ENCODE measurements at places on chromosomes 12 and 14. TPM values are rescaled to one million over a fixed set of nuclear protein-coding genes. Genes with fewer than 3 reads are reported as not detected.
A peak's percentile ranks its signal among the peaks of the same experiment; 100 is the strongest.

CCDC184 gene
- 0.75 TPM for total RNA-seq

TCTN1 gene
- total RNA-seq: 8.8 TPM

ENO2 gene
- 147 TPM for total RNA-seq

FAM222A gene
- 2.4 TPM for total RNA-seq

- no peak overlapping the region for H3K4me3 ChIP-seq
- H3K27me3 ChIP-seq: peaks cover 16% of the 10 kb centered on the region
- H3K27ac ChIP-seq: no peak overlapping the region
Measured at GRCh38 chr14:104821229-104821945, 20.5 kb downstream of the ZBTB42 start.

- H3K27me3 ChIP-seq: peaks cover 12% of the 10 kb centered on the region
- H3K27ac ChIP-seq: peak overlapping the region; percentile 73
- no peak for DNase-seq
- H3K36me3 ChIP-seq: peaks cover 26% of the 10 kb centered on the region
- H3K4me1 ChIP-seq: peaks cover 49% of the 10 kb centered on the region
Measured at GRCh38 chr12:77064896-77065360, 441 bp downstream of the E2F7 start.

DNA sequence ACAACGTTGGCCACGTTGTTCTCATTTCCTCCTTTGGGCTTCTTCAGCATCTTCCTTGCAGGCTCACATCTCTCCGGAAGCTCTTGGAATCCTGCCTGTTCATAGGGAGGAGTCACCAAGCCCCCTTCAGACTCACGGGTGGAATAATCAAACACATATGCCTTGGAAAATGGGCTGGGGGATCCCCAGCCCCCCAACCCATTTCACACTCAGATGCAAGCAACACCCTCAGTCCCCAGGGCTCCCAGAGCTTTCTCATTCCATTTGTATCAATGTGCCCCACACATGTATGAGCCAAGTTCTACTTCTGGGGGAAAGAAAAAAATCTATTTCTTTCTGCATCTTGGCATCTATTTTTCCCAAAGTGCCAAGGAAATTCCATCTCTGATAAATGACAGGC is 33.1 kb downstream of the WSCD2 start:
- H3K27me3 ChIP-seq: peaks cover 3% of the 10 kb centered on the region
- H3K27ac ChIP-seq: no peak overlapping the region
- H3K36me3 ChIP-seq: no peaks in the 10 kb centered on the region
- DNase-seq: no peak
- no peaks in the 10 kb centered on the region for H3K4me1 ChIP-seq
- H3K4me3 ChIP-seq: no peak overlapping the region

- H3K27me3 ChIP-seq: no peaks in the 10 kb centered on the region
- peak overlapping the region; percentile 95 for H3K4me3 ChIP-seq
- DNase-seq: peak; percentile 4
- H3K4me1 ChIP-seq: peaks cover 45% of the 10 kb centered on the region
Measured at GRCh38 chr12:12612358-12612757, 682 bp downstream of the CREBL2 start.

DNA sequence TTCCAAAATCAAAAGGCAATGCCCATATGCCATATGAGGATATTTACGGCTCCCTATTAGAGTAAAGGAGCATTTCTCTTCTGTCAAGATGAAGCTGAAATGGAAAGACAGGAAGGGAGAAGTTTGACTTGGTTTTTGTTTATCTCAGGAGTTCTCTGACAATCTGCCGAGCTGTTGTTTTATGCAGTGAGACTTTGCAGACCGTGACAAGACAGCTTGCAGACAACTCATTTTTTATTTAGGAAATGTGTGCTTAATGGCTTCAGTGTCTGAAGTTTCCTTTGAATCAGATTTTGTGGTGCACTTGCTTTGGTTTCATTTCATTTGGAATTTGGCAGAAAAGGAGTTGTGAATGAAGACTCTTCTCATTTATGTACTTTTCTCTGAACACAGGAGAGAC is 145.4 kb downstream of the C12orf50 start:
- H3K4me3 ChIP-seq: no peak overlapping the region
- DNase-seq: no peak
- no peaks in the 10 kb centered on the region for H3K27me3 ChIP-seq
- no peaks in the 10 kb centered on the region for H3K36me3 ChIP-seq
